Amniotic stem cell (primary cell): ENCODE measurements at places on chromosomes 1 and 21.
A peak's percentile ranks its signal among the peaks of the same experiment; 100 is the strongest.

GRCh38 chr1:197965132-197965840, 48.1 kb downstream of the LHX9 start:
- DNase-seq: no peak

- DNase-seq: no peak
Observed at GRCh38 chr1:228162286-228163006, 3.2 kb upstream of the IBA57 start.

GRCh38 chr1:154810571-154810970, 59.5 kb downstream of the KCNN3 start:
- no peak for DNase-seq

GRCh38 chr1:155003766-155004351, 1.3 kb downstream of the ZBTB7B start:
- DNase-seq: peak; percentile 21

DNA sequence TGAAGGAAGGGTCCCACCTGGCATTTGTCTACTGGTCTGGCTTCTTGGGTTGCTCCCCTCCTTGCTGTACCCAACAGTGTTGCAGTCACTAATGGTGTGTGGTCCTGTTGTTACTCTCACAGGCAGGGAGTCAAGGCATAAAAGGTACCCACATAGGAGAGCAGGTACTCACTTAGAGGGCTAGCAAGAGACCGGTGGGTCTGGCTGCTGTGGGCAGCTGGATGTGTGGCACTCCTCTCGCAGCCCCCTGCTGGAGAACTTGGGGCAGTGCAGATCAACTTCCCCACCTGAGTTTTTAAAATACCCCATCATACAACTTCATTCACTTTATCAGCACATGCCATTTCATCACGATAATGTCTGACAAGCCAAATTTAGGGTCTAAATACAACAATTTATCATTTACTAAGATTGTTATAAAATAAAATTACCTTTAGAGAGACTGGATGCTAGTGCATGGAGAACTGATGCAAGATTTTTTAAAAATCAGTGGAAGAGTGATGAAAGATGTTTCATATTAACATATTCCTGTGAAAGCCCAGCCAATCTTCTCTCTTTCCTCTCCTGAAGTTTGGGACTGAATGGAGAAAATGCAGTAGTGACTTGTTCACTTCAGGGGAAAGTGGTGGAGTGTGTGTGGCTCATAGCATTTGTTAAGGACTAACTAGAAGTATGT, 42.8 kb downstream of the ACP6 start:
- no peak for DNase-seq

DNA sequence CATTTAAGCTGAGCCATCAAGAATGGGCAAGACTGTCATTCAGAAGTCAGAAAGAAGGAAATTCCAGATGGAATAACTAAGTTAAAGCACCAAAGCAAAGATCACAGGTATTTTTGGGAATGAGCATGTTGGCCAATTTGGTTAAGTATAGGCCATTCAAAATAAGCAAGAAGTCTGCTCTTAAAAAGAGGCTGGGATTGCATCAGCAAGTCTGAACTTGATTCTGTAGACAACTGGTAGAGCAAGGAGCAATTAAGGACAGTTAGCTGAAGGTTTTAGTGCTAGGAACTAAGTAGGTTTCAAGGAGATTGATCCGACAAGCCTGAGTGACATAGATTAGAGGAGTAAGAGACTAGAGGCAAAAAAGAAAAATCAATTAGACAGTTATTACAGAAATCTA, 8.4 kb downstream of the ANKRD45 start:
- no peak for DNase-seq

- no peak for DNase-seq
Observed at GRCh38 chr1:5850503-5850902, 141.7 kb downstream of the NPHP4 start.

DNA sequence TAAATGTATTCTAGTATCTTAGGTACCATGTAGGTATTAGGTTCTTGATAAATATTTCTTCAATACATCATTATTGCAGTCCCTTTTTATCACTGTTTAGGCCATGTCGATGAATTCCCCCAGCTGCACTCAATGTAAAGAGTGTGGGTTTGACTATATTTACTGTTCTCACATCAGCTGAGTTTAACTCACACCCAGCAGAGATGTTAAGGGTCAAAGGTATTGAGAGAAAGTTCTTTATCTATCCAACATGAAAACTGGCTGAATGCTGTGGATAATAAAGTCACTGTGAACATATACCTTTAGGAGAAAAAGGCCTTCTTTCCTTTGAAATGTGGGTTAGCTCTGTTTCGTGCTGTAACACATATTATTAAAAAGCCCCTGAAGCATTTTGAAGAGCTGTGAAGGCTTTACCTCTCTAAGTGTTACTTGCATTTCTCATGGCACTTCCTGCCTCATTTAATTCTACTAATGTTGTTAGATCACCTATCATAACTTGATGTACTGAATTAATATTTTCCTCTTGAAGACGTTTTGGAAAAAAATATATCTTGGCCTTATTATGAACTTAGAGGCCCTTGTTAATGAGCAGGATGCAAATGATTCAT, 19.1 kb upstream of the LYST start:
- DNase-seq: no peak

- no peak for DNase-seq
Observed at GRCh38 chr1:21706151-21706835, 37.1 kb upstream of the RAP1GAP start.

GRCh38 chr1:242605521-242605920, 81.0 kb upstream of the PLD5 start:
- no peak for DNase-seq
